ENCODE measurements at places on chromosomes 7 and 10.

DNA sequence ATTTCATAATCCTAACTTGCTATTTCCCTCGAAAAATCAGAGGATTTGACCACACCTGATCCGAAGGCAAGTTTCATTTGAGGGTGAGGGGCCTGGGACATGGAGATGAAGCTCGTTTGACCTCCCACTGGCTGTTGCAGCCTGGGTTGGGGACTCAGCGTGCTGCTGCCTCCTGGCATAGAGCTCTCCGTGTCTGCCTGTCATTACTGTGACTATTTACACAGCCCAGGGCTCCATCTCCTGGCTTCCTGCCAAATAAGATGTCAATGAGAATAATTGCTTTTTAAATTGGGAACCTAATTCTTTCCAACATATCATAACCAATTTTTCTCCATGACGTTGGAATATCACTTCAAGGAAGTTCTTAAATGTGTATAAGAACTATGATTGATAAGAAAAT lies 139.3 kb upstream of the COBL start:
- no peak for DNase-seq

GRCh38 chr10:94777886-94778458 lies 15.5 kb downstream of the CYP2C19 start:
- DNase-seq: no peak

DNA sequence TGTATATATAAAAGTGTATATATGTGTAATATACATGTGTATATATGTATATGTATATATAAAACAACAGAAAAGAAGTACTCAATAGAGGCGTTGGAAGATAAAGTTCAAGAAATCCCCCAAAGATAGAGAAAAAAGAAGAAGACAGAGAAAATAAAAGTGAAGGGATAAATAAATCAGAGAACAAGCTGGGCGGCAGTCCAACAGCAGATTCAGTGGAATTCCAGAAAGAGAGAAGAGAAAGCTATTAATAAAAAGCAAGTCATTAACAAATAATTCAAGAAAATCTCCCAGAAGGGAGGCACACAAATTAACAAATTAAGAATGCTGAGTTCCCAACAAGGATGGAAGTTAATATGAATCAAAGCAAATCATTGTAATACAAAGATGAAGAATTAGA lies 59.3 kb upstream of the RNF148 start:
- DNase-seq: no peak

DNA sequence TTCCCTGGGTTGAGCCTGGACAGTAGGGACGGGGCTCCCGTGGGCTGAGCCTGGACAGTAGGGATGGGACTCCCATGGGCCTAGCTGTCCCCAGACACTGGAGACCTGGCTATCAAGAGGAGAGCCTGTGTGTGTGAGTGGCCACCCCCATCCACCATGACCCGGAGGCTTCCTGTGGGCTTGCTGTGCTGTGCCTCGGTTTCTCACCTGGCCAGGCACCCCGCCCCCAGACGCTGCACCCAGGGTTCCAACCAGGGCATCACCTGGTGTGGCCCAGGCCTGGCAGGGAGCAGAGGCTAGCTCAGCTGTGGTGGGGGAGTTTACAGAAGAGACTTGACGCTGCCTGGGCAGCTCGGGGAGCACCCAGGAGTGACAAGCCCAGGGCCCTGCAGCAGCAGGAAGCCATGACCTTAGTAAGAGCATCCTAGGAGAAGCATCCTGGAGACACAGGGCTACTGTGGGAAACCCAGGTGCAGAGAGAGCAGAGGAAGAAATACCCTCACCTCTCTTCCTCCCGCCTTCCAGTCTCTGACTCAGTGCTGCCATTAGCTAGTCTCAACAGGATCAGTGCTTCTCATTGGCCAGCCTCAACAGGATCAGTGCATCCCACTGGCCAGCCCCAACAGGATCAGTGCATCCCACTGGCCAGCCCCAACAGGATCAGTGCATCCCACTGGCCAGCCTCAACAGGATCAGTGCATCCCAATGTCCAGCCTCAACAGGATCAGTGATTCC lies 61.0 kb downstream of the PDGFA start:
- no peak for DNase-seq

- no peak for DNase-seq
Observed at GRCh38 chr7:49037346-49038210, 113.2 kb downstream of the CDC14C start.

DNA sequence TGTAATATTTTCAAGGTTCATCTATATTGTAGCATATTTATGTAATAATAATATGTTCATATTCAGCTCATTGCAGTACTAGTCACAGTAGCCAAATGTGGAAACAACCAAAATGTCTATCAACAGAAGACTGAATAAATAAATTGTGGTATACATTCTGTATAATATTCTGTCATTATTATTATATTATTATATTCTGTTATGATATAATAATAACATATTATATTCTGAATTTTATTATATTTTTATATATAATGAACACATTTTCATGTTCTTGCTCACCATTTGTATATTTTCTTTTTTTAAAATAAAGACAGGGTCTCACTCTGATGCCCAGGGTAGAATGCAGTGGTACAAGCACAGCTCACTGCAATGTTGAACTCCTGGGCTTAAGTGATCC lies 91.2 kb upstream of the STARD3NL start:
- no peak for DNase-seq
